Kidney capillary endothelial cell (primary cell): ENCODE measurements at places on chromosomes 2 and 18.

- no peak for DNase-seq
These were observed 87.8 kb downstream of the SP100 start for GRCh38 chr2:230503798-230504197.

GRCh38 chr18:50796495-50796894, 23.3 kb downstream of the MRO start:
- no peak for DNase-seq

DNA sequence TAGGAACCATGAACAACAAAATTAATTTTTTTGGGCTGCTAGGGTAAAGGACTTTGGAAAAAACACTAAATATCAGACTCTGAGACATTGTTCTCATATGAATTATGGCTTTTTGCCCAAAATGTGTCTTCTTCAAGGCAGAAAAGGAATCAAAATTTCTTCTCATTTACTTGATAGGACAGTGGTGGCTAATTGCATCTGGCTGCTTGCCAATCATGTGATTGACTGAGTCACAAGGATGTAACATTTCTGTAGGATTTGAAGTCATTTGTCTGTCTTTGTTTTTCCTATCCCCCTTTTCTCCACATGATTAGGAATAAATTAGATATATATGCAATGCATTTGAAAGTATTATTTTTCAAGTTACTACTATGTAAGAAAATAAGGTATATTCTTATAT, 130.2 kb downstream of the SLC4A10 start:
- no peak for DNase-seq

- peak; percentile 13 for DNase-seq
These were observed 75.2 kb downstream of the KLHL29 start for GRCh38 chr2:23460228-23460627.

DNA sequence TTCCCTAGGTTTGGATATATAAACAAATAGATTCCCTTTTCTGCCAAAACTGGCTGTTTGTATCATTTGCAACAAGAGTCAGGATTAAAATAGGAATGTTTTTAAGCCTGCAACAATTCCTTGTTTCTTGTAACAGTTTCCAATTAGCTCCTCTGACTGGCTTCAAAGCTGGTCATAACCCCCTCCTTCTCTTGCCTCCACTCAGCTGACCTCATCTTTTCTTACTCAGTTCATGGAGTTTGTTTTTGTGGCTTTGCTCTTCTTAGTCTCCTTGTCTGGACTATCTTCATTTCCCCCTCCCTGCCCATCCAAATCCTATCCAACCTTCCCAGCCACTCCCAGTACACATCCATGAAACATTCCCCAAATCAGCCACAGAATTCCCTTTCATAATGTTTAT, 14.3 kb upstream of the RAPH1 start:
- DNase-seq = no peak
